ENCODE measurements at places on chromosomes 16 and 17. TPM values are rescaled to one million over a fixed set of nuclear protein-coding genes. Genes with fewer than 3 reads are reported as not detected.
A peak's percentile ranks its signal among the peaks of the same experiment; 100 is the strongest.

SARM1 gene
- 31.9 TPM for total RNA-seq

KIF22 gene
- total RNA-seq = 49.2 TPM

HOXB7 gene
- total RNA-seq = not detected

CTRB1 gene
- not detected for total RNA-seq

MT4 gene
- total RNA-seq = not detected

PSMC5 gene
- total RNA-seq = 27.5 TPM

ABCA3 gene
- total RNA-seq = 45.2 TPM

CA7 gene
- total RNA-seq = not detected

DNA sequence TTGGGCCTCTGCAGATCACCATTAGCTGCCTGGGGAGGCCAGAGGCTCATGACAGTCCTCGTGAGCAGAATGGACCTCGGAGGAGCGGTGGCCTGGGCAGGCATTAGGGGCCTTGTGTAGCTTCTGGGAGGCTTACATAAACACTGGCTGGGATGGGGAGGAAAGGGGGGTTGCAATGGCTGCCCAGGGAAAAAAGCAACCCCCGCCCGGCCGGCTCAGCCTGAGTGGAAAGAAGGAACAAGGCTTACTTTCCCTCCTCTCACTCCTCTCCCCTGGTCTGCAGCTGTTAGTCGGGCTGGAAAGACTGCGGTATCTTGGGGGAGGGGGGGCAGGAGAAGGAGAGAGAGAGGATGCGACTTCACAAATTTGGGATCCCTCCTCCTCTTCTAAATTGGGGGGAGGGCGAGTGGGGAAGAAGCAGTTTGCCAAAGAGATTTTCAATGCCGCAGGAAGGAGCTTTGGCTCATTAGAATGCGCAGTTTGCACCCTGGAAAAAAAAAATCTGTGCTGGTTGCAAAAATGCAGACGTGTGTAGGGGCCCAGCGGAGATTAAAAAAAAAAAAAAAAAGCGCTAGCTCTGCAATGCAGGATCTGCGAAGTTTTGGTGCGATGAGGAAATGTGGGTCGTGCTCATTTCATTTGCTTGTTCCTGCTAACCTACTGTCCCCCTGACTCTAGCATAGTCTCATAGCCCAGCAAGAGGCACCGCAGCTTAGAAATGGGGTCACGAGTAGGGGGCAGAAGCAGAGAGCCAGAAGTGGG lies 6.6 kb upstream of the NR1D1 start:
- no peak for DNase-seq

GRCh38 chr17:1785930-1786329 lies 24.1 kb downstream of the SERPINF1 start:
- DNase-seq = no peak

- DNase-seq = no peak
Observed at GRCh38 chr17:7017827-7018200, 5.0 kb upstream of the BCL6B start.

- DNase-seq = no peak
Observed at GRCh38 chr16:84103678-84104077, 13.1 kb downstream of the MBTPS1 start.

DNA sequence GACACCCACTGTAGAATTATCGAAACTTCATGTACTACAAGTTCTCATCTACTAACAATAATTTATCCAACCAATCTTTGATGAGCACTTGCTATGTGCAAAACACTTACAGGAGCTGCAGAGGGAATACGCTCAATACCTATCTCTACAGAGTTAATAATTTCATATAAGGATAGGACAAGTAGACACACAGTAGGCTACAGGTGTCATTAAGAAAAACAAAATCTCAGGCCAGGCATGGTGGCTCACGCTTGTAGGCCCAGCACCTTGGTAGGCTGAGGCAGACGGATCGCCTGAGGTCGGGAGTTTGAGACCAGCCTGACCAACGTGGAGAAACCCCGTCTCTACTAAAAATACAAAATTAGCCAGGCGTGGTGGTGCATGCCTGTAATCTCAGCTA lies 91.3 kb upstream of the PLEKHM1 start:
- DNase-seq = no peak

- DNase-seq = peak; percentile 98
Observed at GRCh38 chr16:67109407-67110135, at the start of gene PHAF1. Gene PHAF1, plus strand, starts transcription at chr16:67109941. Its CDS starts 235 bp downstream, at chr16:67110176.

GRCh38 chr16:61564716-61565115 lies 471.5 kb downstream of the CDH8 start:
- no peak for DNase-seq

DNA sequence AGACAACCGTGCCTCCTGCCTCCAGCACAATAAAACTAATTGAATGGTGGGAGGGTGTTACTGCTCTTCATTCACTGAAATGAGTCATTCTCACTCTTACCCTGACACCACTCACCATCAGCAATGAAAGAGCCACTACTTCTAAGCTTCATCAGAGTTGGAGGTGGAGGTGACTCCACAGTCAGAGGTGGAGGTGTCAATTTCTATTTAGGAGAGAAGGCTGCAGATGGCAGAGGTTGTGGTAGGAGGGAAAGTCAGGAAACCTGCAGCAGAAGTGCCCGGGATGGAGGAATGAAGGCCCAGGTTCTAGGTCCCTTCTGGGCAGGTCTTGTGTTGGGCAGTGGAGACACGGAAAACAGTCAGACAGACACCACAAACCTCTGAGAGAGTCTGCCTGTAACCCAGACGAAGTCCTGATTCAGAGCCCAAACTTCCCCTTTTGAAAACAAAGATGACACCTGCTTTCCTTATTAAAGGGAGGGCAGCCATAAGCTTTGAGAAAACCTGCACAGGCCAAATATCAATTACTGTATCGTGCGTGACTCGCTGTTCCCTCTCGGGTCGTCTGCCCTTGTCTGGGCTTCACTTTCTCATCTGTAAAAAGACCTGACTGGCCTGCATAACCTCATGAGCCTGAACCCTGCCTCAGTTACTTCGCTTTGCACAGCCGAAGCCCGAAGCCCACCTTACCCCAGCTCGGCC lies 668 bp downstream of the ATPAF2 start:
- no peak for DNase-seq

- DNase-seq = no peak
Observed at GRCh38 chr16:53166099-53166498, 111.3 kb downstream of the CHD9 start.

- DNase-seq = no peak
Observed at GRCh38 chr16:85656351-85657266, 32.1 kb downstream of the GINS2 start.

DNA sequence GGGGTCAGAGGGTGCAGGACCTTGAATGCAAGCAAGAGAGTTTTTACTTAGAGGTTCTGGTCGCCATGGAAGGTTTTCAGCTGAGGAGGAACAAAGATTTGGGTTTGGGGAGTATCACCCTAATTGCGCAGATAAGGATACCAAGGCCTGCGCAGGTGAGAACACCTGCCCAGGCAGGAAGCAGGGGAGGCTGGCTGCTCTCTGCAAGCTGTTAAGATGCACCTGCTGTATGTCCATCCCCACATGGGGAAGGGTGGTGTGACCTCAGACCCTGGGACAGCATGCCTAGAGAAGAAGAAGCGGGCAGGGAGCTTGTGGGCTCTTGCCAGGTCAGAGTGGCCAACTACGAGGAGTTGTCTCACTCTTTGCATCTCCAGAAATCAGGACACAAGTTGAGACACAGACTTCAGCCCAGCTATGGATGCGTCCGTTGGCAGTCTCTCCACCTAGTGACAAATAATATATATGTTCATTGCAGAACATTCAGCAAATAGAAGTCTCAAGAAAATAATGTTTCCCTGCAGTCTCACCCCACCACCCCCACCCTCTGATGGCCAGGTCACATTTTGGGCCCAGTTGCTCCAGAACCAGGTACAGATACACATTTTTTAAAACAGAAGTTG lies 77.7 kb downstream of the SREBF1 start:
- DNase-seq = no peak

DNA sequence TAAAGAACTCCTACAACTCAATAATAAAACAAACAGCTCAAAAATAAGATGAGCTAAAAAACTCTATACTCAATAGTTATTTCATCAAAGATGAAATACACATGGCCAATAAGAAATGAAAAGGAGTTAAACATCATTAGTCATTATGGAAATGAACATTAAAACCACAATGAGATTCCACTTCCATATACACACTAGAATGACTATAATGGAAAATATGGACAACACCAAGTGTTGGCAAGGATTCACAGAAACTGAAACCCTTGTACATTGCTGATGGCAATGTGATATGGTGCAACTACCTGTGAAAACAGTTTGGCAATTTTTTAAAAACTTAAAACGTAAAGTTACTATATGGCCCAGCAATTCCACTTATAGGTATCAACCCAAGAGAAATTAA lies 91.4 kb downstream of the GRIN2A start:
- DNase-seq = no peak

DNA sequence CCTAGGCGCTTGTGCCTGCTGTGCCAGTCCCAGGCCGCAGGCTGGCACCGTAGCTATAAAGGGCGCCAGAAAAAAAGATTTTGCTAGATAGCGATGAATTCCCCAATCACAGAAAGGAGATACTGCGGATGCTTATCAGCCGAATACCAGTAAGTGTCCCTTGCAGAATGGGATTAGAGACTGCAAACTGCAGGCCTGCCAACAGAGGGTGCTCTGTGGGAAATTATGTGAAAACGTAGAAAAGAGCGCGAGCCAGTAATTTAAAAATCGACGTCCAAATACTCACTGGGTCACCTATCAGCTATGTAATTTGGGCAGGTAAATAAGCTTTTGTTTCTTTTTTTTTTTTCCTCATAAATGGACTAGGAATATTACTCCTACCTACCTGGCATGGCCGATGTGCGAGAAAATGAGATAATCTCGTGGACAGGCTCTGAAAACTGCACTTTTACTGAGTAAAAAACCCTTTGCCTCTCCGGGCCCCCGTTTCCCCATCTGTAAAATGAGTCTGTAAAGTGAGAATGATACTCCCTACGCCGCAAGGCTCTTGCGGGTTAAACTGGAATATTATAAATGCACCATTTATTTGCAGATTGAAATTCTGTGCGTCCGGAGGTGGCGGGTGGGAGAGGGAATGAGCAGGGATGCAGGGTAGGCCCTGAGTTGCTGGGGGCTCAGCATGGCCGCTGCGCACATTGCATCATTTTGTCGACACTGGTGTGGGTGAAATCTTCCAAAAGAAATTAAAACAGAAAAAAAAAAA lies 1.2 kb upstream of the COG1 start:
- peak; percentile 85 for DNase-seq

- DNase-seq = no peak
Observed at GRCh38 chr16:56312028-56312300, 113.4 kb downstream of the AMFR start.

- DNase-seq = no peak
Observed at GRCh38 chr17:50080827-50081226, 14.3 kb upstream of the PDK2 start.

- DNase-seq = no peak
Observed at GRCh38 chr17:2502871-2503580, 8.7 kb downstream of the METTL16 start.

DNA sequence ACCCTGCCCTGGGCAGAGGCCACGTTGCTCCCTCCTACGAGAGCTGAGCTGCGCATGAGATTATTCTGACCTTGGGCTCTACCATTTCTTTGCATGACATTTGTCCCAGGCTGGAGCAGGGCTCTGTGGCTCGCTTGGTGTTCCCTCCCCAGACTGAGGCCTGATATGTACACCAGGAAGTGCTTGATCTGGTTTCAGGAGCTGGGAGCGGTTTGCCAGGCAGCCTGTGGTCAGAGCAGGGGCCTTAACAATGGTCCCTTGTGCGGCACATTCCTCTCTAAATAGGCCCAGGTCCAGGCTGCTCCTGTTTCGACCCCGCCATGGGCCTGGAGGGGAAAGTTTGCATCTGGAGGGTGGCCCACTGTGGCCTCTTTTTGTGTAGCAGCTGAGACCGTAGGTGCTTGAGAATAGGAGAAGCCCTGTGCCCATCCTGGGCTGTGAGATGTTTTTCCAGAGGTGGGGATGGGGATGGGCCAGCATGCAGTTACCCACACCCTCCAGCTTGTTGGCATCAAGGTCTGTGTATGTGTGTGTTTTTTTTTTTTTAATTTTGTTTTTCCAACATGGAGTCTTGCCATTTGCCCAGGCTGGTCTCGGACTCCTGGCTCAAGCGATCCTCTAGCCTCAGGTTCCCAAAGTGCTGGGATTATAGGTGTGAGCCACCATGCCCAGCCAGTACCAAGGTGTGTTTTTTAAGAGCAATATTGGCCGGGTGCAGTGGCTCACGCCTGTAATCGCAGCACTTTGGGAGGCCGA lies 253.9 kb downstream of the SEC14L1 start:
- DNase-seq = no peak

GRCh38 chr16:75943705-75944514 lies 217.6 kb upstream of the CPHXL start:
- DNase-seq = no peak

- DNase-seq = no peak
Observed at GRCh38 chr16:48478393-48478792, 93.2 kb upstream of the SIAH1 start.

- DNase-seq = no peak
Observed at GRCh38 chr16:81268509-81268908, 30.0 kb downstream of the BCO1 start.

DNA sequence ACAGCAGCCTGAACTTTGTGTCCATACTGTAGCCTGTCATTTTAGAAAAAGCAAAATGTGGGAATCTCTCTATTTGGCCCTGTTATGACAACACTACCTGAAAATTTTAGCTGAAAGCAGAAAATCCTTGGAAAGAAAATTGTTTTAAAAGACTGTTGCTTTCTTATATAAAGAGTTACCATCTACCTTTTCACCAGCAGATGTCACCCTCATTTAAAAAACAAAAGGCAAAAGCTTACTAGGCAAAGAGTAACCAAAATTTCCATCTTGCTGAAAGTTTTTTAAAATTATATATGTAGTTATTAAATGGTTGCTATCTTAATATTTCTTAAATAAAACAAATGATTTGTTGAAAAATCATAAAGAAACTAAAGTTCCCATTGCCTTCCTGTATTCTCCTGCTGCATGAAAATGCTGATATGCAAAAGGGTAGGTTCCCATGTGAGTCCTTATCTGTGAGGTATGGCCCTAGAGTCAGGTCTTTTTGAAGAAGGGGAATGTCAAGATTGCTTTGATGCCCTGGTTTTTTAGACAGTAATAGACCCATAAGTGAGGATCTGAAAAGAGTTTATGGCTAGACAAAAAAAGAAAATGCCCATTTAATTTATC lies 61.0 kb downstream of the TNRC6C start:
- DNase-seq = no peak

- no peak for DNase-seq
Observed at GRCh38 chr16:2152695-2153506, 2.7 kb upstream of the TRAF7 start.

DNA sequence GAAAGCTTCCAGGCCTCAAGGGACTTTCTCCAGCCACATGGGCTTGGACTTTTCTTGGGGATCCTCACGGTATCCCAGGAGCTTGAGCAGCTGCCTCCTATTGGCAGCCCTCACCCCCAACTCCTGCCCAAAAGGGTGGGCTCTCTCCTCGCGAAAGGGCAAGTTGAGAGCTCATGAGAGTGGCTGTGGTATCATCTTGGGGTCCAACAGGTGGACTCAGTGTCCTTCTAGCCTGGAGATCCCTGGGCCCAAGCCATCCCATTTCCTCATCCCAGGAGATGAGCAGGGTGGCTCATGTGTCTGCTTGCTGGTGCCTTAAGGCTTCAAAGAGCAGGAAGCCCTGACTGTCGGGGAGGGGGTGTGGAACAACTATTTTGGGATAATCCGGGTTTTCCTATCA lies 17.7 kb downstream of the TBX4 start:
- no peak for DNase-seq

- DNase-seq = peak; percentile 57
Observed at GRCh38 chr17:7703584-7704479, 1.2 kb upstream of the EFNB3 start.
